Activated CD4-positive, alpha-beta T cell treated with anti-CD3 and anti-CD28 coated beads, Interleukin-2, amount 50 U/mL, for 24 hours (primary cell): ENCODE measurements at places on chromosomes 6 and 20.

- no peak for DNase-seq
These were observed 40.1 kb downstream of the VTA1 start for GRCh38 chr6:142187209-142187608.

GRCh38 chr6:2979819-2980464 is 8.6 kb upstream of the SERPINB6 start:
- no peak for DNase-seq

GRCh38 chr6:138535728-138536455 is 36.6 kb upstream of the NHSL1 start:
- no peak for DNase-seq

DNA sequence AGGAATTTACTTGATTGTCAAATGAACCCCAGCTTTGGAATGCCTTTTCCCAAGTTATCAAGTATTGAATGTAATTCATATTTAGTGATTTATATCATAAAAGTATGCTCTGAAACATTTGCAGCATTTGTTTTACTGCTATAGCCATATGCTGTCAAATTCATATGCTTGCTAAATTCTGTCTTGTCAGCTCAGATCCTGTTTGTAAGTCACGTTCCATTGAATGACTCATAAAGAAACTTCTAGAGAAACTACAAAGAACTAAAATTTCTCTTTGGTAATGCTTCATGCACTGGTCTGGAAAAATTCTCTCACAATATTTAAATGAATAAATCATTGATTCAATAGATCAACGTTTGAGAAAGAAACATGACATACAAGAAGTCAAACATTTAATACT is 445.9 kb downstream of the PHF3 start:
- no peak for DNase-seq

DNA sequence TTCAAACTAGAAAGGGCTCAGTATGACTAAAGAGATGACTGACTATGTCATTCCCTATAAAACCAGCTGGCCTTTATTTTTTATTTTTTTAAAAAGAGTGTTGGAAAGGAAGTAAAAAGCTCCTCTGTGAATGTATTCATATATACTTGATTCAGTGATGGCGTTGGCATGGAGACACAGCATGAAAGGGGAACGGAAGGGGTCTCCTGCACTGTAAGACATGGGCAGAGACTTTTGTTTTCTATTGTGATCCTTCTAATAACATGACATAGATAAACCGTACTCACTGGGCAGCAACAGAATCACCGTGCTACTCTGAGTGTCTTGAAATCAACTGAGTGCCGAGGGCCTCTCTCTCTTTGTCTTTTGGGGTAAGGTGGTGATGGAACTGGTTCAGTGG is 228.1 kb upstream of the RIN2 start:
- DNase-seq = no peak

DNA sequence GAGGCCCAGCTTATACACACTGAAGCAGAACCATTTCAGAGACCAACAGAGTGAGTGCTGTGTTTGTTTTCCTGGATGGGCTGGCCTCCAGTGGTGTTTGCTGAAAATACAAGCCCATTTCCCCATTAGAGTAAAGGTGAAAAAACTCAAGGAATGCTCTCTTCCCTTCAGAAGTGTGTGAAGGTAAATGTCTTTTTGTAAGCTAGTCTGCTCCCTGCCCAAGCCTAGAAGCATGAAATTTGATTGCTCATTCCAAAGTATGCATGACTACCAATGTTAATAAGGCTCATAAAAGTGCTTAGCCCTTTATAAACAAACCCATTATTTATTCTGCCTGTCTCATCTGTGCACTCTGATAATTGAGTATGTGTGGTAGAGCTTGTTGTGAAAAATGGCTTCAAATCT is 59.1 kb downstream of the ADGRF1 start:
- no peak for DNase-seq

DNA sequence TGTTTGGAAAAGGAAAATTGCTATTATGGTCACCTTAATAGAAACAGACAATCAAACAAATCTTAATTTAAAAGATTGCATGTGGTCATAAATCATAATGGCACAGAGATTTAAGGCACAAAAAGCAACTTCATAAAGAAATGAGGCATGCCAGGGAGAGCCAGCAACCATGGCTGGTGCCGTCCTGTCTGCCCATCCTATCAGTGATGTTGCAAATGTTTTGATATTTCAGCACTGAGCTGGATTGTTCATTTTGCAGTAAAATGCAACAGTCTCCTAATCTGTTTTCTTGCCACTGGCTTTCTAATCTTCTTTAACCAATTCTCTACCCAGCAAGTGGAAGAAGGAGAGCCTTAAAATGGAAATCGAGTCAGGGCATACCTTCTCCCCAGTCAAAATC is 249.8 kb downstream of the SAMD5 start:
- DNase-seq = no peak

DNA sequence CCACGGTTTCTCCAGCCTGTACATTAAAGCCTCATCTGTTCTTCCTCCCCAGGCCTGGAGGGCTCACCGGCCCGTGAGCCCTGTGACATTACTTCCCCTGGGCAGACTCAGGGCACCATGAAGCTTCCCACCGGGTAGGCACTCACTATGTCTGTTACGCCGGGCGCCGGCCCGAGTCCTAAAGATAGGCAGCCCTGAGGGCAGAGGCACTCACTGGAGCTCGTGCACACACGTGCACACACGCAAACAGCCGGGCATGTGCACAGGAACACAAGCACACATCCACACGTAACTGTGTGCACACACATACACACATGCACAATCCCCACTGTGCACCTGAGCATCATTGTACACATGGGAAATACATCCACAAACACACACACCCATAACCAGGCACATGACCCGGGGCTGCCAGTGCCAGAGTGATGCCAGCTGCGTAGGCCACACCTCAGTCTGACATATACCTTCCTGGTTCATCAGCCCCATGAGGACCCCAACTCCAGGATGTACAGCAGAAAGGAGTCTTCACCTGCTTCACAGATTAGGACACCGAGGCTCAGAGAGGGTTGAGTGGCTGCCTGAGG is 83.7 kb downstream of the YTHDF1 start:
- DNase-seq = no peak

DNA sequence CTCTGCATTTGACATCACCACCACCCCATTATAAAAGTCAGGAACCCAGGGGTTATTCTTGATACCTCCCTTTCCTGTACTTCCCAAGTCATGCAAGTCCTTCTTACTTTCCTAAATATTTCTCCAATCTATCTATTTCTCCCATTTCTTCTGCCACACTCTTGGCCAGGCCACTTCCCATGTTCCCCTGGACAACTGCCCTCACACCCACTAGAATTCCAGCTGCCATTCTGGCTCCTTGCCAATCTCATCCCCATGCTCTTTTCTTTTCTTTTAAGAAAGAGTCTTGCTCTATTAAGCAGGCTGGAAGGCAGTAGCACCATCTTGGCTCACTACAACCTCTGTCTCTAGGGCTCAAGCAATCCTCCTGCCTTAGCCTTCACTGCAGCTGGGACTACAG is 15.2 kb downstream of the DEFB132 start:
- no peak for DNase-seq

DNA sequence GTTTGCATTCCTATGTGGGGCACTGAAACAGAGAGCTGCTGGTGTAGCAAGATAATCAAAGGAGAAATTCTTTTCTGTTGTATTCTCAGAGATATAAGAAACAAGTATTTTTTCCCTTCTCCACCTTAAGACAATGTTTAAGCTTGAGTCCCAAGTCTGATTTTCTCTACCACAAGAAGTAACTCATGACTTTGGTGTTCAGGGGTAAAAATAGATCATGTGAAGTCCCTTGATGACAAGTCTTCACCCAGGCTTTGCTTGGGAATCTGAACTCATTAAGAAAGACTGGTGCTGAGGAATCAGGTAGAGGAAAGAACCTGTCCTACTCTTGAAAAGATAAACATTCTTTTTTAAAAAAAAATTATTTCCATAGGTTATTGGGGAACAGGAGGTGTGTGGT is 205.6 kb downstream of the ALDH8A1 start:
- DNase-seq = no peak

DNA sequence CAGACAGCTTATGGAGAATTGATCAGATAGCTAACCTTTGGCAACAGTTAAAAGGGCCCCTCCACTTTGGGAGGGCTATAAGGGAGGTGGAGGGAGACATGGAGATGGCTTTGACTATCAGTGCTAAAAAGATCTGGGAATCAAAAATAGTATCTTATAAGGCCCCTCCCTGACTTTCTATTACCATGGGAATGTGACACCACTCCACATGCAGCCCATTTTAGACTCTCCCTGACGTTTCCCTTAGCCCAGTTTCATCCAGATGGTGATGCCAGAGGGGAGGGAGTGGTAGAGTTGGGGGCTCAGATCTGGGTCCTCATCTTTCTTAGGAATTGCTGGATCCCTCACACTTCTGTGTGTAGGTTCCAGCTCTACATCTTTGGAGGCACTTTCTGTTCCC is 200.0 kb upstream of the DTNBP1 start:
- no peak for DNase-seq

DNA sequence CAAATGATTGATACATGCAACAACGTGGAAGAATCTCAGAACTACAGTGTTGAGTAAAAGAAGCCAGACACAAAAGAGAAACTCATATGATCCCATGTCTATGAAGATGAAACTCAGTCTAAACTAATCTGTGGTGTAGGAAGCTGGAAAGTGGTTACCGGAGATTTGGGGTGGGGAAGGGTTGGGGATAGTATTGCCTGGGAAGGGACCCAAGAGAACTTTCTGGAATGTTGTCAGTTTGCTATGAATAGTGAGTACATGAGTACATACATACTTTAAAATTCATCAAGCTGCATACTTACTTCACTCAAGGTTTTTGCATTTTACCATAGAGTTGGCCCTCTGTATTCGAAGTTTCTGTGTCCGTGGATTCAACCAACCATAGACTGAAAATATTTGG is 106.0 kb downstream of the SAMD5 start:
- DNase-seq = no peak

GRCh38 chr20:19538556-19538955 is 219.5 kb upstream of the RIN2 start:
- no peak for DNase-seq

DNA sequence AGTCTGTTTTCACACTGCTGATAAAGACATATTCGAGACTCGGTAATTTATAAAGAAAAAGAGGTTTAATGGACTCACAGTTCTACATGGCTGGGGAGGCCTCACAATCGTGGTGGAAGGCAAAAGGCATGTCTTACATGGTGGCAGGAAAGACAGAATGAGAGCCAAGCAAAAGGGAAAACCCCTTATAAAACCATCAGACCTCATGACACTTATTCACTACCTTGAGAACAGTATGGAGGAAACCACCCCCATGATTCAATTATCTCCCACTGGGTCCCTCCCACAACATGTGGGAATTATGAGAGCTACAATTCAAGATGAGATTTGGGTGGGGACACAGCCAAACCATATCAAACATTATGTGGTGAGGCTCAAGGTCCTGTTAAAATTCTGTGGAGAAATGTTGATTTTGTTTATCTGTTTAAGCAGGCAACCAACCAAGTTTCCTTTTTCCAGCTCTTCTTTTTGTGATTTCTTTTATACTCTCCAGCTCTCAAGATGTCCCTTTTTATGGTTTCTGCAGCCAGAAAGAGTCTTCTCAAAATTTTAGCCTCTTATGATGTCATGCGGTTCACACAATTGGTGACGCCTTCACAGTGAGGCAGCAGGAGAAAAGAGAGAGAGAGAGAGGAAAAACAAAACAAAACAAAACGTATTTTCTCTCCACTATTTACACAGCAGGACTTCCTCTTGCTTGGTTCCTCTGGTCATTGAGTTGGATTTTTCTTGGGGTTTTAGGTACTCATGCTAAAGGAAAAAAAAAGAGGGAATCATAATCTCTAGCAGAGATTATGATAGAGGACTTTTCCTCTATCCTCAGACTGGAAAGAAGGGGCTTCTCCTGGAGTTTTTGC is 18.0 kb downstream of the AIG1 start:
- DNase-seq = no peak

- DNase-seq = no peak
These were observed 89.0 kb downstream of the NRSN1 start for GRCh38 chr6:24214984-24215383.

DNA sequence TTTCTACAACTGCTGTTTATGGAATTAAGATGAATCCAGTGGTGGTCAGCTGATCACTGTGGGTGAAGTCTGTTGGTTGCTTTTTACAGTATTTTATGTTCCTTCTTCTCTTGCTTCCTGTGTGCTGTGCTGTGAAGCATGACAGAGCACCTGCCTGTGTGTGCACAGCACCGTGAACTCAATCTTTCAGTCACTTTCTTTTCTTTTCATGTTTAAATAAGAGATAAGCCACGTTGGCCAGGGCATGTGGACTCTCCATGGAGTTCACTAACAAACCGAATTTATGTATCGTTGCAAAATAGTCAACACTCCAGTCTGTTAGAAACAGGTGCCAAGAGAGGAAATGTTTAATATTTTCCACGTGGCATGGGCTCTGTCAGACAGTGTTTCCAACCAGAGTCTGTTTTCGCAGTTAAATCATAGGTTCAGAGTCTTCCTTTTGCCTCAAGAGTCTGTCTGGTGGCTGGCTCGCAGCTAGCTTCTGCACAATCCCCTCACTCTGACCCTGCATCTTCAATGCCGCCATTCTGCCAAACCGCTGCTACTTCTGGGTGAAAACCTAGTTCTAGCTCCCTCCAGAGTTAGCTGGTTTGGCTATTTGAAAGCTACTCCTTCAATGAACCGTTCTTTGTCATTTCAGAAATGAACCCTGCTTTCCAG is 73.2 kb downstream of the QRSL1 start:
- no peak for DNase-seq

- DNase-seq = no peak
These were observed 59.8 kb downstream of the IGF2R start for GRCh38 chr6:160028487-160029275.

DNA sequence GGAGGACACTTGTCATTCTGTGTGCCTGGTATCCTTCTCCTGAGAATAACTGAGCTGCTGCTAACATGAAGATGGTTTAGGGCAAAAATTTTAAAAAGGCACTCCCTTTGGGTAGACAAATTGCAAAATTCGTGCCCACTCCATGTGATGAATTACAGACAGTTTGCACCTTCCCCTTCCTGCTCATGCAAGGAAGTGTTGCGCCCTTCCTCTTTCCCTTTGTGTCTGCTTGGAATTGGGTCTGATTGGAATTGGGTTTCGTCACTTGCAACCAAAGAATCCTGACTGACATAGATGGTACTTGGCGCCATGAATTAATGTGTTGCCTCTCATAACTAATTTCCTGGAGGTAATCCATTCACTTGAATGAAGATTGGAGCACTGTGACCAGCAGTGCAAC is 62.3 kb upstream of the SHLD1 start:
- no peak for DNase-seq

DNA sequence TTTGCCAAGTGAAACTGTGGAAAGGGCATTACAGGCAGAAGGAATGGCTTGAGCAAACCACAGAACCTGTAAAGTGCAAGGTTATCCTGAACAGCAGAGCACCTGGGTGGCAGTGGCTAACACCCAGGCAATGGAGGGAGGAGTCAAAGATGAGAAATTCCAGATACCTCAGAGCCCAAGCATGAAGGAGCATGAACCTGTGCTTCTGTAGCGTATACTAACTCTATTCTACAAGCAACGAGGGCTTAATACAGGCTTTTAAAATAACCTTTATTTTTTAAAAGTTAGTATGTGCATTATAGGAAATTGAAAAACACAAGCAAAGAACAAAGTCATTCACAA is 77.0 kb downstream of the CNBD2 start:
- no peak for DNase-seq
